ENCODE measurements at places on chromosomes 1 and 21.

DNA sequence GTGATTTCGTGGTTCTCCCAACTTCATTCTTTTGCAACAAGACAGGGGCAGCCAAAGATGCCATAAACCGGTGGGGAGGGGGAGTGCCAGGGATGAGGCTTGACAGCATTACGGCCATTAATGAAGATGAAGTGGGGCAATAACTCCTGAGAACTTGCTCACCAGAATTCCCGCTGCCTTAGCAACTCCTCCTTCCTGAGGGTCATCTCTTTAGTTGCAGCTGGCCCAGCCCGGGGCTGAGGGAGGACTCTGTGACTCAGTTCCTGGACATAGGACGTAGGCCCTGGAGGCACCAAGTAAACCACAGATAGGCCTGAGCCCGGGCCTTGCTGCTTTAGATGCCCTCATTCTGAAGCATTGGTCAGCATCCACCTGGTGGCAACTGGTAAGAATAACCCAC is 330.2 kb downstream of the RRAGC start:
- no peak for DNase-seq

DNA sequence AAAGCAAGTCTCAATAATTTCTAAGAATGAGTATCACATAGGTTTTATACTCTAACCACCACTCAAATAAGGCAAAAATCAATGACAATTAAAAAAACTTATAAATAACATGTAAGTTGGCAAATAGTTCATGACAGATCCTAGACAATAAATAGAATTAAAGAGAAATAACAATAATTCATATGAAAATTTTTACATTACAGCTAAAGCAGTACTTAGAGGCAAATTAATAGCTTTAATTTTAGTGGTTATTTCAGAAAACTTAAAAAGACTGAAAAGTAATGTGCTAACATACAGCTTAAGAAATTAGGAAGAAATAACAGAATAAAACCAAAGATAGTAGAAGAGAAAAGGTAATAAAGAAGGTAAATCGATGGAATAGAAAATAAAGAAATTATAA is 179.9 kb upstream of the SPAG17 start:
- no peak for DNase-seq

DNA sequence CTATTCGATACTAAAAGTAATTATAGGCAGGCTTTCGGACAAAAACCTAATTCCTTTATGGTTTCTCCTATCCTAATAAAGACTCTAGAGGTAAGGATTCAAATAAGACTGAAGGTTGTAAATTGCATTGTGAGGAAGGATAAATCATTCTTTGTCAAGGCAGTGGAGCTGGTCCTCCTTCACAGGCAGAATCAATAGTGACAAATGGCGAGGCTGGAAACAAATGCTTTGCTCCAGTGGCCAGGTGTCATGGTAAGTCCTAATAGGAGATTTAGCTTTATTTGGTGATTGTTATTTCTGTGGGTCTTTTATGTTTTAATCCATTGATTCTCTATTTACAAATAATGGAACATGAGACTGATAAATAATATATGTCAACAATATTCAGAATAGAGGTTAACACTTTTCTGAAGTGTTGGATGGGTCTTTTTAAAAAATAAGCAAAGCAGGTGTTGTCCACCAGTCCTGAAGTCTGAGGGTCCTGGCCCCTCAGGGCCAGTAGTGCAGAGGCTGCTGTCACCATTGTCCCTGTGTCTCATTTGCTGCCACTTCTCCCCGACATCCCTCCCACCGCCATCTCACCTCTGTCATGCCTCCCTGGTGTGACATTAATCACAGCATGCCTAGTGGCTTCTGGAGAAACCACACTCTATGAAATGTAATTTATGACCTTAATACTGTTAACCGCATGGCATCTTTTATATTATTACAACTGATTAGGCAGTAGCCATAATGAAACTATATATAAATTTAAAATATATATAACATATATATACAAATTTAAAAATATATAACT is 120.9 kb upstream of the MAGI3 start:
- no peak for DNase-seq

DNA sequence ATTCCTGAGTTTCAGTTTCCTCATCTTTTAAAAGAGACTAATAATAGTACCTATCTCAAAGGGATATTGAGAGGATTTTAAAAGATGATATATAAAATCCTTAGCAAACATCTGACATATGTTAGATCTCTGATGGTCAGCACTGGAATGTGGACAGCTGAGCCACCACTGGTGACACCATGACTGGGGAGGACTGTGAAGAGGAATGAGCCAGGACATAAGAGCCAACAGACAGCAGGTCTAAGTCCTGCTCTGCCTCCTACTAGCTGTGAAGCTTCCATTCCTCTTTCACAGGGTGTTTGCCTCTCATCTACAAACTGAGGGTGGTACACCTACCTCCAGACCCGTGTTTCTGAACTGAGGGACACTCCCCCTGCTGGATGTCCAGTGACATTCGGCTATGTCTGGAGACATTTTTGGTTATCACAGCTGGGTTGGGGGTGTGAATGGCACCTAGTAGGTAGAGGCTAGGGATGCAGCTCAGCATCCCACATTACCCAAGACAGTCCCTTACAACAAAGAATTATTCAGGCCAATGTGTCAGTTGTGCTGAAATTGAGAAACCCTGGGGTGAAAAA is 109.1 kb upstream of the OLIG2 start:
- no peak for DNase-seq

DNA sequence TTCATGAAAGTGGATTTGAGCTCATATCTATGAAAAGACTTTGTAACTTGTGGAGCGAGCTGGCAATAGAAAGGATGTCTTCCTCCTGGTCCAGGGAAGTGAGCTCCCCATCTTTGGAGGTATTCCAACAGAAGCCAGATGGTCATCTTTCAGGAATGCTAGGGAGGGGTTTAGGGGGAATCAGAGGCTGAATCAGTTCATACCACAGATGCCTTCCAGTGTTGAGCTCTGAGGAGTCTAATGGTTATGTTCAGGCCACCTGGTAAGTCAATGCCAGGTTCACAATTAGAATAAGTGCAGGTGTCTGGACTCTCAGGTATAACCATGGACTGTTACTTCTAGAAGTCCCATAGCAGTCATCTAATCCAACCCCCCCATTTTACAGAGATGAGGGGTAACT is 119.1 kb downstream of the ACTL8 start:
- no peak for DNase-seq

GRCh38 chr1:112296908-112297307 is 99.1 kb upstream of the CTTNBP2NL start:
- no peak for DNase-seq

- DNase-seq: no peak
Measured at GRCh38 chr1:110896090-110896489, 23.1 kb downstream of the CD53 start.

DNA sequence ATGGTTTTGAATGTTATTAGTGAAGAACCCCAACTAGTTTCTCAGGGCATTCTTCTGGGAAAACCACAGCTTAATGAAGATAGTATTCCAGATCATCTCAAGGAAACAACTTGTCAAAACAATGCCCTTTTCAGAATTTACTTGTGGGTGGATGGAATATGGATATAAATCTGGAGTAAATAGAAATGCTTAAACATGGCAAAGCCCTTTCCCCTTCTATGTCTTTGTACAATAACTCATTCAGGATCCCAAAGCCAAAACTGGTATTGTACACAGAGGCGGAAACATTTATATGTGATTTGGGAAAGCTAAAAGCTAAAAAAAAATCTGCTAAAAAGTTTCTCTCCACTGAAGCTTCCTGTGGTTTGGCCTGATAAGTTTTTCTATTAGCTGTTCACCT is 55.5 kb upstream of the RGS5 start:
- DNase-seq: no peak

DNA sequence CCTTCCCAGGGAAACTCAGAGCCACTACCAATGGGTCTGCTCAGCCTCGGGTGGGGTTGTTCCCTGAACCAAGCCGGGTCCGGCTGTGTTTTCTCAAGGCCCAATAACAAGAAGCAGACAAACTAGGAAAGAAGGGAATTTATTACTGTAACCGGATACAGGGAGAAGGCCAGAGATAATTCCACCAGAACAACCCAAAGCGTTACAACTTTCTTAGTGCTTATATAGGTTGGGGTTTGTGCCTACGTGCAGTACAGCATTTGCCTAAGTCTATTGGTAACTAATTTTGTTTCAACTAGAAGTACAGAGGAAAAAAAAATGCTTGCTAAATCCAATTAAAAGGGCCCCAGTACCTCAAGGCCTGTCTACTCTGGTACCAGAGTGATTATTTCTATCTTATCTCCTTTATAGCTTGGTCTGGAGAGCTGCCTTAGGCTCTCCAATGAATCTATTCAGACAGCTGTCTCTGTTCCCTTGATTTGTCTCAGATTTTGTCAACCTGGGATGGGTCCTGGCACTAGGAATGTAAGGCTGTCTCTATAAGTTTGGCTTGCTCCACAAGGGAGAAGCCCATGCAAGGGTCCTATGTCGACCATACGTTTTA is 57.3 kb upstream of the CCDC190 start:
- no peak for DNase-seq

DNA sequence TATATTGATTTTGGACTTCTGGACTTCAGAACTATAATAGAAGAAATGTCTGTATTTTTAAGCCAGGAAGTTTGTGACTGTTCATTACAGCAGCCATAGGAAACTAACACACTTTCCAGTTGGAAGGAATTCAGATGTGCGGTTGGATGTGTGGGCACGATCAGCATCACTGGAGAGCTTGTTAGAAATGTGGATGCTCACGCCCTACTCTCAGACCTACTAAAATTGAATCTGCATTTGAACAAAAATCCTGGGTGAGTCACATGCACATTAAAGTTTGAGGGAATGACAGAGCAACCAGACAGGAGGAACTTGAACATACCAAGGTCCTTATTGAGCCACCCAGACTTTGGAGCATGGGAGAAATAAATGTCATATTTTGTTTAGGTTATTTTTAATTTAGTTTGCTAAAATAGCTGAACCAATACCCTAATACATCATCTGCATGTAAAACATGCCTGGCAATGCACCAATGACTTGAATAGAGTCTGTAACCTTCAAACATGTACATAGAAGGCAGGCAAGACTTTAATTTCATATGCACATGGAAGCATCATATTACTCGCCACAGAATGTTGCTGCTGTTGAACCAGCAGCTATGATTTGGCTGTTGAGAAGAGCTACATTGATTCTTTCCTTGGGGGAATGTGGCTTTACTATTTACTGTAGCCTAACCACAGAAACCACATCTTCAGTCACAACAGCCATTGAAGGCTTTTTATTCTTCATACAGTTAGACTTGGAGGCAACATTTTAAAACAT is 346.2 kb downstream of the BARHL2 start:
- DNase-seq: no peak

- DNase-seq: no peak
Measured at GRCh38 chr1:244820131-244820530, 15.3 kb upstream of the COX20 start.

DNA sequence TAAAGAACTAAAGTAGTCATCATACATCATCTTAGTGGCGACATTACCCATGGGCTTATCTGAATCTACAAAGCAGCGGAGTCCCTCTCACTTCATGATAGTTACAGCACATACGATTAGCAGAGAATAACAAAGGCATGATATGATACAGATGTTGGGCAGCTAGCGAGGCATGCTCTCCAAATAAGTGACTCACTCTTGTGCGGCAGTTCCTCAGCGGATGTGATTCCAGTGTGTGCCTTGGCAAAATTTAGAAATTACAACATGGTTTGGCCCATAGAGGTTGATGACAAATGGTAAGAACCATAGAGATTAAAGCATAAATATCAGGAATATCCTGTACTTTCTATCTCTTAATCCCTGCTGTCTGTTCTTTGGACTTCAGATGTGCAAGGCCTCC is 48.1 kb upstream of the PAXBP1 start:
- no peak for DNase-seq

- no peak for DNase-seq
Measured at GRCh38 chr1:115088115-115088778, 1.1 kb downstream of the TSPAN2 start.

DNA sequence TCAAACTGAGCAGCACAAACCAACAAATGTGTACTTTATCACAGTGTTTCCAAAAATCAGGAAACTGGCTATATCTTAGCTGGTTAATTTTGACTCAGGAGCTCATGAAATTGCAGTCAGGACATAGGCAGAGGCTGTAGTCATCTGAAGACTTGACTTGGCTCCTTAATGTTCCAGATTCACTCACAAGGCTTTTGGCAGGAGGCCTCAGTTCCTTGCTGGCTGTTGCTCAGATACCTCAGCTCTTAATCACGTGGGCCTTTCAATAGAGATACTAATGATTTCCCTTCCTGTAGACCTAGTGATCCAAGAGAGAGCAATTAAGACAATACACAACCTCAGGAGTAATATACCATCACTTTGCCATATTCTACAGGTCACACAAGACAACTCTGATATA is 537.7 kb downstream of the BRINP3 start:
- no peak for DNase-seq

DNA sequence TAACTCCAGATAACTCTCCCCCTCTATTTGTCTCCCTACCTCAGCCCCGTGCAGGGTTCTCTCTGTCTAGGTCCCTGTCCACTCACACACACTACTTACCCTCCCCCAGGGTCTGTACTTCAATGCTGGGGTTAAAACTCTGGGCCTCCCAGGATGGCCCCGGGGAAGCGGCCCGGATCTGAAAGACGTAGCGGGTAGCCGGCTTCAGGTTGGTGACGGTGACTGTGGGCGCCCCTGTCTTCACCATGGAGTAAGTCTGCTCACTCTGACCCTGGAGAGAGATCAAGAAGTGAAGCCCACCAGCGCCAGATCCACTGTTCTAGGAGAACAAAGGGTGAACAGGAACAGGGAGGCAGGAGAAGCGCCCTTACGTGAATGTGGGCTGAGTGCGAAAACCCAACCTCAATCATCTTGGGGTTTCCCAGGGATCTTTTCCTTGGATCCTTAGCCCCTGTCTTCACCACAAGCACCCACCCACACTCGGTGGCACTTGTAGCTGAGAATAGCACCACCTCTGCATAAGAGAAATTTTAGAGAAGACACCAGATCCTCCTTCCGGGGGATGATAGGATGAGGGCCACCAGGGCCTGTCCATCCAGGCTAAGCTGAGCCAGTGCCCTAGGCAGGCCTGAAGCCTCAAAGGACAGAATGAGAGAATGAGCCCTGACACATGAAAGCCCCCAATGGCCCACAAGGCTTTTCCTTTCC is 33.5 kb downstream of the EPHA10 start:
- no peak for DNase-seq
